ENCODE measurements at places on chromosomes 2 and 18.

- DNase-seq: no peak
Observed at GRCh38 chr2:193988784-193989183, 1668.2 kb upstream of the SLC39A10 start.

DNA sequence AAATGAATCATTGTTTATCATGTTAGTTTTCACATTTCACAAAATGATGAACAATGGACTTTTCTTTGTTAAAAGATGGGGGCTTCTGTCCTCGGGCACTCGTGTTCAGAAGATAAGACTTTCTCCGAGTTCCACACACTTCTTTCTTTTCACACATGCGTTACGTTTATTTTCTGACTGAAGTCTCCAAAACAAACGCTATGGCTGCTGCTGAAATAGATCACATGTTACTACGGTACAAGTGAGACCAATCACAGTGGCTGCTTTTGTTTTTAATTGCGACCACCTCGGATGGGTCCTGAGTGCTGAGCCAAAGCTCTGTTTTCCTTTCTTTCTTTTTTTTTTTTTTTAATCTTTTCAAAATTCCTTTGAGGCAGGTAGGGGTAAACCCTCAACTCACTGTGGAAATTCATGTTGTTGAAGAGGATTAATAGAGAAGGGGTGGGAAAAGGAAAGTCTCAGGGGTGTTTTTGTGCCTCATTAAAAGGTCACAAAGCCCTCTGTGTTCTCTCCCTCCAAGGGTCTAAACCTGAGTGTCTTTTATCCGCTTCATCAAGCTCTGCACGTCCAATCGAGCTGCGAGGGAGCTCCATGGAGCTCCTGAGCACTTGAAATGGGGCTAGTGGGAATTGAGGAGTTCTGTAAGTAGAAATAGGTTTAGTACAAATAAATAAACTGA, 48.2 kb downstream of the ARL4C start:
- DNase-seq: no peak

DNA sequence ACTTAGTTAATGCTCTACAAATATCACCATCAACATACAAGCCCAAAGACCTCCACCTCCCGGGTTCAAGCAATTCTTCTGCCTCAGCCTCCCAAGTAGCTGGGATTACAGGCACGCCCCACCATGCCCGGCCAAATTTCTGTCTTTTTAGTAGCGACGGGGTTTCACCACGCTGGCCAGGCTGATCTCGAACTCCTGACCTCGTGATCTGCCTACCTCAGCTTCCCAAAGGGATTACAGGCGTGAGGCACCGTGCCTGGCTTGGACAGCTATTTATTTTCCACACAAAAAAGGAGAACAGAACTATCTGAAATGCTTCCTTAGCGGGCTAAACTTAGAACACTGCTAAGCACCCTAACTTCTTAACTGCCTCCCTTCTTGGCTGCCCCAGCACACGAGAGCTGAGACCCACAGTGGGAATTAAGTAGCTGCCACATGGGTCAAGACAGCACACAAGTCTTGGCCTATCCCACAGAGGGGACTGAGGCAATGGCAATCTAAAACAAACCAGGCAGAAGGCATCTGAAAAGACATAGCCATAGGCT, 24.8 kb downstream of the CYTIP start:
- no peak for DNase-seq

GRCh38 chr2:231355508-231356465, 39.7 kb upstream of the B3GNT7 start:
- DNase-seq: no peak

GRCh38 chr2:70043252-70043875, 43.9 kb upstream of the PCBP1 start:
- no peak for DNase-seq

DNA sequence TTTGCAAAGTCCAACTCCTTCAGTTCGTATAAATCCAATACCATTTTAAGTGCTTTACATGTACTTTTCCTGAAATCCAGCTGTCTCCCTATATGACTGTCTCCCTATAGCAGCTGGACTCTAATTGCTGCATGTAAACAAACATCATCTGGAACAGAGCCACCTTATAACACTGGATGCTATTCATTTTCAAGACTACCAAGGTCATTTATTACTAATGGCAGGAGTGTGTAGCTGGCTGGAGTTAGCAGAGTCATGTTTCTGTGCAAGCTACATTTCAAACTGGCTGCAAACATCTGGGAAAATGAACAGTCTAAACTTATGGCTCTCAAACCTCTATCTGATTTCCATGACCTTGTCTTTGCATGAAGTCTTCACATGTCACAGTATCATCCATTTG, 575.2 kb downstream of the PIK3C3 start:
- no peak for DNase-seq

DNA sequence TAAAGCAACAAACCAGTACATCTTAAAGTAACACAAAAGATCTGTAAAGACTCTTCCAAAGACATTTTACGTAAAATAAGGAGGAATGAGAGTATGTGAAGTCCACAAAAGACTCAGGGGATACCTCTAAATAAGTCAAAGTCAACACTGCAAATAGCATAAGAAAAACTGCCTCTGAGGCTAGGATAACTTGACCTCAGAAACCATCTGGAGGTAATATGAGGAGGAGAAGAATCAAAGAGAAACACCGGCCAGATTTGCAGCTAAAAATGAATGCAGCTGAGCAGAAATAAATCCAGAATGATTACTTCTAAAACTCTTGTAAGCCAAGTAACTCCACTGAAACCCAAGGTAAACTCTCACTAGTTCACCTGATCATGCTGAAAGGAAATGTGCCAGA, 52.2 kb upstream of the ERMN start:
- DNase-seq: no peak

- DNase-seq: no peak
Observed at GRCh38 chr2:71803398-71803797, 344.3 kb downstream of the CYP26B1 start.

DNA sequence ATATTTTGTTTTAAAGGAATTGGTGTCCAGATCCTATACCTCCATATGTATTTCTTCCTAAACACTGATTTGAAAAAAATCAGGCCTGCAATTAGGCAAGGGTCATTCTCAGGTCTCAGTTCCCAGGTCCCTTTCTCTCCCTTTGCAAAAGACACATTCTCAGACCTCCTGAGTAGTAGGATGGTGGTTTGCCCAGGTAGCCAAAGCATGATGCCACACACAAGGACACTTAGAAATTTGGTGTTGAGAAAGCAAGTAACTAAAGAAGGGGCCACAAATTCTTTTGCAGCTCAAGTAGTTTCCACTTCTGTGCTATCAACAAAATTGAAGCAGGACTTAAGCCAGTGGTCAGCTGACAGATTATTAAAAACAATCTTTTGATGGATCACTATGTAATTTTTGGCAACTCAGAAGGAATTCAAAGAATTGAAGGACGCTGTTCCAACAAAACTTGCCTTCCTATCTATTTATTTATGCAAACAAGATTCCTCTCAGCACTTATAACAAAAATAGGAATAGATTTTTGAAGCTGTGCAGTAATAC, 6.6 kb upstream of the MYO5B start:
- DNase-seq: no peak

GRCh38 chr2:198135481-198135934, 331.1 kb downstream of the PLCL1 start:
- peak; percentile 79 for DNase-seq

DNA sequence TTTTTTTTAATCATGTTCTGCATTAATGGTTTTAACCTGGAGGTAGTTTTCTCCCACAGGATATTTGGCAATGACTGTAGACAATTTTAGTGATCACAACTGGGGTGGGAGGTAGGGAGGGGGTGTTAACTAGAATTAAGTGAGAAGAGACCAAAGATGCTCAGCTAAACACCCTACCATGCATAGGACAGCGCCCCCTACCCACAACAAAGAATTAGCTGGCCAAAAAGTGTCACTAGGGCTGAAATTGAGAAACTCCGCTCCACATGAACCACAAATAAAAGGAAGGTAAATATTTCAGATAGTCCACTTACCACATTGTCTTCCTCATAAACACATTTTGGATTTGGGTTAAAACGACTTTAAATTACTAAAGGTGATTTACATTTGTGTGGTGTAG, 942.6 kb downstream of the SUCLG1 start:
- DNase-seq: no peak

Measured in NCI-H524 (cell line).